ENCODE measurements at places on chromosomes 2 and 18. TPM values are rescaled to one million over a fixed set of nuclear protein-coding genes. Genes with fewer than 3 reads are reported as not detected.

THUMPD2 gene
- 19.1 TPM for polyA plus RNA-seq

FBXO48 gene
- 1.7 TPM for polyA plus RNA-seq

TGFBRAP1 gene
- 7.8 TPM for polyA plus RNA-seq

GPAT2 gene
- polyA plus RNA-seq: 1.9 TPM

PROM2 gene
- 1.6 TPM for polyA plus RNA-seq

RNF125 gene
- polyA plus RNA-seq: 15.2 TPM

HOXD1 gene
- not detected for polyA plus RNA-seq

LAMA3 gene
- polyA plus RNA-seq: 3.8 TPM

GPR155 gene
- polyA plus RNA-seq: 4.0 TPM

SERPINB10 gene
- not detected for polyA plus RNA-seq

MAP3K19 gene
- polyA plus RNA-seq: not detected

MROH2A gene
- polyA plus RNA-seq: 0.44 TPM

MAPK4 gene
- 12.3 TPM for polyA plus RNA-seq

FECH gene
- 15.7 TPM for polyA plus RNA-seq

ERMN gene
- polyA plus RNA-seq: not detected

POTEI gene
- polyA plus RNA-seq: 0.13 TPM

NAPG gene
- 26.0 TPM for polyA plus RNA-seq

TTC27 gene
- 17.3 TPM for polyA plus RNA-seq

EGR4 gene
- polyA plus RNA-seq: not detected

FAM110C gene
- 0.91 TPM for polyA plus RNA-seq

FBXO36 gene
- polyA plus RNA-seq: 2.9 TPM

SP100 gene
- 21.3 TPM for polyA plus RNA-seq

ANKRD29 gene
- polyA plus RNA-seq: 3.4 TPM

ABCG8 gene
- 0.05 TPM for polyA plus RNA-seq

GKN1 gene
- not detected for polyA plus RNA-seq

B3GNT7 gene
- 0.51 TPM for polyA plus RNA-seq

CHST9 gene
- polyA plus RNA-seq: 0.39 TPM

SLC9A4 gene
- polyA plus RNA-seq: 0.18 TPM

REG1B gene
- polyA plus RNA-seq: not detected

ZC3H15 gene
- polyA plus RNA-seq: not detected

EIF4E2 gene
- 141 TPM for polyA plus RNA-seq

CROCC2 gene
- 0.43 TPM for polyA plus RNA-seq

COPS9 gene
- 74.8 TPM for polyA plus RNA-seq

COL3A1 gene
- polyA plus RNA-seq: 6,568 TPM

TANC1 gene
- polyA plus RNA-seq: not detected

OXER1 gene
- polyA plus RNA-seq: not detected

AQP12B gene
- 1.3 TPM for polyA plus RNA-seq

TSPYL6 gene
- polyA plus RNA-seq: not detected

UBXN4 gene
- 95.9 TPM for polyA plus RNA-seq

TRIM43 gene
- polyA plus RNA-seq: not detected

RAB31 gene
- polyA plus RNA-seq: 38.5 TPM

SMYD1 gene
- 311 TPM for polyA plus RNA-seq

DAPL1 gene
- polyA plus RNA-seq: 5.5 TPM

DSEL gene
- 11.1 TPM for polyA plus RNA-seq

SLC38A11 gene
- 0.89 TPM for polyA plus RNA-seq

VWC2L gene
- not detected for polyA plus RNA-seq

IL36G gene
- 0.50 TPM for polyA plus RNA-seq

ZNF892 gene
- 2.6 TPM for polyA plus RNA-seq

HOXD10 gene
- polyA plus RNA-seq: 0.69 TPM

UPP2 gene
- polyA plus RNA-seq: not detected

GPBAR1 gene
- 1.3 TPM for polyA plus RNA-seq

RNU2-63P gene
- not detected for polyA plus RNA-seq

ZSWIM2 gene
- not detected for polyA plus RNA-seq

CCDC150 gene
- 5.0 TPM for polyA plus RNA-seq

MAP4K4 gene
- 122 TPM for polyA plus RNA-seq

KCNG2 gene
- not detected for polyA plus RNA-seq

All from muscle of arm (tissue), 14 donors.